Glomerular endothelial cell (primary cell): ENCODE measurements at places on chromosomes 16 and 17.

DNA sequence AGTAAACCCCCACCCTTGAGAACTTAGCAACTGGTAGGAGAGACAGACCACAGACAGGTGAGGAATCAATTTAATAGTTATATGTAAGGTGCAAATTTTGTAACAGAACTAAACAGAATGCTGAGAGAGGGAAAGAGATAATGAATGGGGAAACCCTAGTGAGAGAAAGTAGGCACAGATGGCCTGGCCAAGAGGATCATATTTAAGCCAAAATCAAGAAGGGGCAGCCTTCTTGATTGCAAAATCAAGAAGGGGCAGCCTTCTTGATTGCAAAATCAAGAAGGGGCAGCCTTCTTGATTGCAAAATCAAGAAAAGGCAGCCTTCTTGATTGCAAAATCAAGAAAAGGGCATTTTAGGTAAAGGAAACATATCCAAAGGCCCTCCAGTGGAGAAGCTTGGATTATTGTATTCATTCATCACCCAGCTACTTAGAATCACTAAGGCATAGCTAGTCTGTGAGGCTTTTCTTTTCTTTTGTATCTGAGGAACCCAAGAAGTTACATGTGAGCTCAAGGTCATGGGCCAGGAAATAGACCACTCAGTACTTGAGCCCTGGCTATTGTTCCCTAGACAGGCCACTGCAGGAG lies 190.6 kb downstream of the CYLD start:
- no peak for DNase-seq

DNA sequence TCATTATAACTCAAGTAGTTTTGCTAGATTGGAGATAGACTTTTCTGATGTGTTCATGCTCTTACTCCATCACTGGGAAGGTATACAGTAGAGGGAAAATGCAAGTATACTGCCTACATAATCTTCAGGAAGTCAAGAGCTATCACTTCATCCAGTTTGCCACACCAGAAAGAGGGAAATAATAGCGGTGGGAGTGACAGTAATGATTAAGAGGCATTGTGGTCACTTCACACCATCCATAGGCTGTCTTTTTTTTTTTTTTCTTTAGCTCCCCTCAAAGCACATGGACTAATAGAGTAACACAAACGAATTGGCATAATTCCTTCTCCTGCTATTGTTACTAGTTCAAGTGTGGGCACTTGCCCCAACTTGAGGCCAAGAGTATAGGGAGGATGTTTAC lies 28.4 kb upstream of the HLF start:
- no peak for DNase-seq

- no peak for DNase-seq
These were observed 928 bp downstream of the CASKIN2 start for GRCh38 chr17:75514299-75514918.

- no peak for DNase-seq
These were observed 65.9 kb downstream of the TANGO6 start for GRCh38 chr16:68909099-68909733.

DNA sequence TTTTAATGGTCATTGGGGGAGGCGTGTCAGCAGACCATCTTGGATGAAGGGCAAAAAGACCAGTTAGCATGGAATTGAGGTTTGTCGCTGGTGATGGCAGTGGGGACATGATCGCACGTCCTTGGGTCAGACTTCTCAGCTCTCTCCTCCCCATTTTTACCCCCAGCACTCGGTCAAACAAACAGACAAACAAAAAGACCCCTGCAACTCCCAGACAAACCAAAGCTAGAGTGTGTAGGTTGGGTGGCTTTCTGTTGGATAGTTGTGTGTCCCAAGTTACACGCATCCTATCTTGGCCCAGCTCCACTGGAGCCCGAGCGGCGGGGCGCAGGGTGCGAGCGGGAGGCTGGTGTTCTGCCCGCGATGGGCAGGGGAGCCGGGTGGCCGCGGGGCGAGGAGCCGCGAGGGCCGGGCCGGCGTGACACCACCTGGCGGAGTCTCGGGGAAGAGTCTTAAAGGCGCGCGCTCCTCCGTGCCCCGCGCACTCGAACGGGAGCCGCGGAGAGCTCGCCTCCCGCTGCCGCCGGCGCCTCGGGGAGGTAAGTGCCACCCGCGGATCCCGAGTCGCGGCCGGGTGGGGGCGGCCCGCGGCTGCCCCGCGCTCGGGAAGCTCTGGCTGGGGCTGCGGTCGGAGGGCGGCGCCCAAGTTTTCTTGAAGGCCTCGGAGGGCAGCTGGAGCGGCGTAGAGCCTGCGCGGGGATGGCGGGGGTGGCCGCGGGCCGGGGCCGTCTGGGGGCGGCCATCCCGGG lies 18.5 kb upstream of the NTN1 start:
- DNase-seq: no peak

- no peak for DNase-seq
These were observed 21.6 kb downstream of the C17orf58 start for GRCh38 chr17:67974598-67975066.

- DNase-seq: peak; percentile 50
These were observed 23.9 kb downstream of the ZNF213 start for GRCh38 chr16:3158510-3159314.

- DNase-seq: no peak
These were observed 234.0 kb downstream of the MSI2 start for GRCh38 chr17:57490111-57490845.

DNA sequence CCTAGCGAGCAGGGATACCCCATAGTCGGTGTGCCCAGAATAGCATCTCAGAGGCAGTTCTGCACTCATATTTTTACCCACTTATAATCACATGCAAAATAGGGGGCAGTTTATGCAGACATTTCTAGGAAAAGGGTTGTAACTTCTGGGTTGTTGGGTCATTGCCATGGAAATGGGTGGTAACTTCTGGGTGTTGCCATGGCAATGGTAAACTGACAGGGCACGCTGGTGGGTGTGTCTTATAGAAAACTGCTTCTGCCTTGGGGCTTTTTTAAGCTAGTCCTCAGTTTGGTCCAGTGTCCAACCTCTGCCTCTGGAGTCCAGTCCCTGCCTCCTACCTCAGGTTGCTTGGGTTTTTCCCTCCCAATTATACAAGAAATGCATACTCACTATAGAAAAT lies 7.4 kb upstream of the SPAG9 start:
- DNase-seq: no peak

DNA sequence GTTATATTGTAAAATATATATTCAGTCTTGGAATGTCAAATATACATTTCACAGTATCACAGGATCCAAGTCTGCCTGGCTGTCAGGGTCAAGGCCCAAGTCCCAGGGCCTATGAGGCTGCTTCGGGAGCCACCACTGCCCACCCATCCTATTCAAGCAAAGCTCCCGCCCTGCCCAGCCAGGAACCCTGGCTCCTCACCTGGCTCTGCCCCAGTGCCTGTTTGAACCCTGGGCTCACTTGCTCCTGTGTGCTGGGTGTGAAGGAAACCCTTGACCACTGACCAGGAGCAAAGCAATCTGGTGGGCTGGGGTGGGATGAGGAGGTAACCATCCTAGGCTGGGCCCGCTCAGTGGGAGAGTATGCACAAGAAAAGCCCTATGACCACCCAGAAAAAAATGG lies 27.0 kb downstream of the ITGAE start:
- DNase-seq: no peak
